Globus pallidus (tissue), 1 donor: ENCODE measurements at places on chromosomes 12 and 14.
A peak's percentile ranks its signal among the peaks of the same experiment; 100 is the strongest.

- peak; percentile 19 for DNase-seq
These were observed at the start of gene KCNK10 for GRCh38 chr14:88323086-88323522. Gene KCNK10, minus strand, starts transcription at chr14:88323269. Its CDS starts 471 bp downstream, at chr14:88322798.

- no peak for DNase-seq
These were observed 55.5 kb upstream of the TTC7B start for GRCh38 chr14:90871605-90872233.

DNA sequence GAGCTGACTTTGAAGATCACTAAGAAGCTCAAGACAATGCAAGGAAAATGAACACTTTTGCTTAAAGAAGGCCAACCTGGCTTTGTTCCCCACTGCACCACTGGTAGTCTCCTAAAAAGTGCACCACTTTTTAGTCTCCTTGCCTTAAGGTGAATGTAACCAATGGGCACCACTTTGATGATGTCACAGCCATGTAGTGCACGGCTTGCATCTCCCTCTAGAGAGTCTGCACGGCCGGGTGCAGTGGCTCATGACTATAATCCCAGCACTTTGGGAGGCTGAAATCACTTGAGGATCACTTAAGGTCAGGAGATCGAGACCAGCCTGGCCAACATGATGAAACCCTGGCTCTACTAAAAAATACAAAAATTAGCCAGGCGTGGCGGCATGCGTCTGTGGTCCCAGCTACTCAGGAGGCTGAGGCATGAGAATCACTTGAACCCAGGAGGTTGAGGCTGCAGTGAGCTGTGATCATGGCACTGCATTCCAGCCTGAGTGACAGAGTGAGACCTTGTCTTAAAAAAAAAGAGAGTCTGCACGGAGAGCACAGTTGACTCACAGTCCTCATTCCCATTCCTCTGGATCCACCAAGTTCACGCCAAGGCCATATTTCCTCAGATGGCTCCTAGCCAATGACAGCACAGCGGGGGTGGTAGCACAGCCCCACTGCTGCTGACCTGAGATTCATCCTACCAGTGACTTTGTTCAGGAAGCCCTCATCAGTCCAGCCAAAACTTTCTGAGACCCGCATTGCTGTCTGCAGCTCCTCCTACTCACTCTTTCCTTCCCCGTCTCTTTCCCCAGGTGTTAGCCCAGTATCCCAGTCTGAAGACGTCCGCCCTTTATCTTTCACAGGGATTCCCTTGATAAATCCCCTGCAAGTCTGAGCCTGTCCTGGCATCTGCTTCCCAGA is 16.5 kb upstream of the IFT81 start:
- no peak for DNase-seq

DNA sequence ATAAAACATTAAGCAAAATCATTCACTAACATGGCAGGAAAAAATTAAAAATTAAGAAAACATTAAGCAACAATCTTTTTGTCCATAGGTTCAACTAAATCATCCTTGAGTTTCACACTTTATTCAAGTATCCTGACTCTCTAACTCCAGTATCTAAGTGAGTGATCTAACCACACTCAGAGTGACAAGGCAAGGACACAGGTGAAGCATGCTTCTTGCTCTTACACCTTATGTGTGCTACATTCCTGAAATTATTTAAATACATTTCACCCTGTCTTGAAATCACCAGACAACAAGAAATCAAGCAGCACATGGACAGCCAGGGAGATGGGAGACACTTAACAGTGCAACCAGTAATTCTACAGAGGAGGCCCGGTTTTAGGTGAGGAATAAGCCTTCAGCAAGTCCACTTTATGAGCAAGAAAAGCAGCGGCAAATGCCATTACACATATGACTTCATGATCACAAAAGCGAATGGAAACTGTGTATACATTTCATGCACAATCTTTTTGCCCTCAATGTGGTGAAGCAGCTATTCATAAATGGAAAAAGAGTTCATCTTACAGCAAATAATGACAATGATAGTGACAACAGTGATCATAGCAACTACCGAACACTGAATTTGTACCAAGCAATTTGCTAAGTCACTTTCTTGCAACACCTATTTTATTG is 37.4 kb downstream of the PHLDA1 start:
- no peak for DNase-seq

DNA sequence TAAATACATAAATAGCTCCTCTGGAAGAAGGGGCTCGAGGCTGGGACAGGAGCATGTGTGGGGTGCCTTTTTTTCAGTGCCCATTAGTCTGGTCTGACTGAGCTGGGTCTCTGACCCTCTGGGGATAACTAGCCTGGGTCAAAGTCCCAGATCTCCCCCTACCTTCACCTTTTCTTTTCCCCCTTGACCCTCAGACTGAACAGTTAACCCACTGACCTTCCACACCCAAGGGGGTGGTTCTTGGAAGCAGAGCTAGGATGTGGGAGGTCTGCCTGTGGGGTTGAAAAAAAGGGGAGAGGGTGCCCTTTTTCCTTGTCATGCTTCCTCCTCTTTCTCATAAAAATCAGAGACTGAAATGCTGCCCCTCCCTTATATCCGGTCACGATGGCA is 925 bp upstream of the GLI1 start:
- no peak for DNase-seq
